Ascending aorta (tissue), 2 donors: ENCODE measurements at places on chromosomes 12 and 14. TPM values are rescaled to one million over a fixed set of nuclear protein-coding genes. Genes with fewer than 3 reads are reported as not detected.

DNA sequence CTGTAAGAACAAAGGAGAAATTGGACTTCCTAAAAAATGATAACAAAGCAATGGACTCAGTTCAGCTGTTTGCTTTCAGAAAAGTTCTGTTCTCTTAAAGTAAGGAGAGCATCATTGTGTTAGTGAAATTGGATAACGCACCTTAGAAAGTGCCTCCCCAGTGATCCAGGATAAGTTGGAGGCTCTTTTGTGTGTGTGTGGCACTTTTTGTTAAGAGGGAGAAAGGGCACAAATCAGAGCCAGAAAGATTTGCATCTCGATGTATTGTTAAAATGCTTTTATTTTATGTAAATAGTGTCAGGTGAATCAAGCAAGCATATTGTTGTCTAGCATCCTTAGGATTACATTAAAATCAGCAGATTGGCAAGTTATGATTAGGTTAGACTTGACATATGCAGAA is 2.1 kb downstream of the STK38L start:
- no peak for DNase-seq

GRCh38 chr12:65952737-65953209 is 128.5 kb downstream of the HMGA2 start:
- no peak for DNase-seq

Gene GLT8D2
- 72.3 TPM for total RNA-seq

DNA sequence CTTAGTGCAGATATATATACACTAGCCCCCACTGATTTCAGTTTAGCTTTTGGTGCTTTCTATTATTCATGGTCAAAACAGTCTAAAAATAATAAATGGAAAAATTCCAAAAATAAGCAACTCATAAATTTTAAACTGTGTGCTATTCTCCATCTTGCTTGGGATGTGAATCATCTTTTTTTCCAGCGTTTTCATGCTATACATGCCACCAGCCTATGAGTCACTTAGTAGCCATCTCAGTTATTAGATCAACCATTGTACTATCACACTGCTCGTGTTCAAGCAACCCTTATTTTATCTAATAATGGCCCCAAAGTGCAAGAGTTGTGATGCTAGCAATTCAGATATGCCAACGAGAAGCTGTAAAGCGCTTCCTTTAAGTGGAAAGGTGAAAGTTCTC is 73.9 kb upstream of the KRR1 start:
- DNase-seq = no peak

- no peak for DNase-seq
Measured at GRCh38 chr14:64394423-64394822, 6.3 kb downstream of the MTHFD1 start.

- DNase-seq = no peak
Measured at GRCh38 chr12:95836630-95837239, 22.0 kb upstream of the SNRPF start.

- DNase-seq = no peak
Measured at GRCh38 chr14:74583689-74584434, 28.2 kb downstream of the LTBP2 start.

DNA sequence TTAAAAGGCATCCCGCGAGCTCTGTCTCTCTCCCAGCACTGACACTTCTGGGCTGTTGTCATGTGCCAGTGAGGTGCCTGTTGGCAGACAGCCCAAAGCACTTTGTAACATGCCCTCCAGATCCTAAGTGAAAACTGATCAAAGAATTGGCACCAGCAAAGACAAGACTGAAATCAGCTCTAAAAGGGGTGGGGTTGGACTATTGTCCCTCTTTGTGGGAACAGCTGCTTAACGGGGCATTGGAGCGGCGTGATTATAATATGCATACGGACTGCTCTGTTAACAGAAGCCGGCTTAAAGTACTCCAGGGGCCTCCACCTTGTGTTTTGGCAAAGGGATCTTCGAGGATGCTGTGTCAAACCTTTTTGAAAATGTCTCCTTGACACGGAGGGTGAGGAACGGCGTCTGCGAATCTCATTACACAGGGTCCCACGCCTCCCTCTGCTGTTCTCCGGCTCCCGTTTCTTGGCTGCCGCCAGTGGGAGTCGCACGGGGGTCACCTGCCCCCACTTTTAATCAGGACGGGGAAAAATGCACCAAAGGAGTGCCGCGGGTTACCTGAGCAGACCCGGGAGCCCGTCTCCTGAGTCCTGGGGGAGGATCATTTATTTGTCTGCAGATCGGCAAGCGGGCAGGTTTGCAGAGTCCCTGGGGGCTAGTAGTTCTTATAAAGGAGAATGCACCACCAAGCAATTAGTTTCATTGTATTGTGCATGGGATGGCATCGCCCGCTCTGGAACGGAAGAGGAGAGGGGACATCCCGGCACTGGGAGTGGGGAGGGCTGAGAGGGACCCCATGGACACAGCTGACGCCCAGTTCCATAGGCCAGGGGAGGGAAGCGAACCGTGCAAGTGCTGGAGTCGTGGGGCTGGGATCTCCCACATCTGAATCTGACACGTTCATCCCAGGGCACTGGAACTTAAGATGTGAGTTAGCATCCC is 44.3 kb downstream of the SPRING1 start:
- no peak for DNase-seq

Gene ADCY6
- 65.0 TPM for total RNA-seq

GRCh38 chr12:76316468-76316867 is 31.7 kb downstream of the BBS10 start:
- DNase-seq = no peak

Gene ZDHHC22
- not detected for total RNA-seq

Gene PLEKHG7
- not detected for total RNA-seq

DNA sequence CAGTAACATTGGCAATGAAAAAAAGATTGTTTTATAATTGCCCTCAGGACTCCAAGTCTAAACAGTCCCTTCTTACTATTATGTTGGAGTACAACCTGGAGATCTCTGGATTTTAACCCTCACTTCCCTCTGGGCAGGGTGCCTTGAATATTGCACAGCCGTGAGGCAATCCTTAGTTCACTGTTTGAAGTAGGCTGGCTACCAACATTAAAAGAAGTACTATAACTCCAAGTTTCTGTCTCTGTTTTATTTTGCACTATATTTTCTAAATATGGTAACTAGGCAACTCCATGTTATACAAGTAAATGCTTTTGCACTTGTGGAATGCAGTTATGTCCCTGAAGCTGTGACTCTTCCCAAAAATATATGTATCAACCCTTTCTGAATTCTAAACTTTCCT is 490.7 kb downstream of the EGLN3 start:
- DNase-seq = no peak

Gene GAS2L3
- not detected for total RNA-seq

DNA sequence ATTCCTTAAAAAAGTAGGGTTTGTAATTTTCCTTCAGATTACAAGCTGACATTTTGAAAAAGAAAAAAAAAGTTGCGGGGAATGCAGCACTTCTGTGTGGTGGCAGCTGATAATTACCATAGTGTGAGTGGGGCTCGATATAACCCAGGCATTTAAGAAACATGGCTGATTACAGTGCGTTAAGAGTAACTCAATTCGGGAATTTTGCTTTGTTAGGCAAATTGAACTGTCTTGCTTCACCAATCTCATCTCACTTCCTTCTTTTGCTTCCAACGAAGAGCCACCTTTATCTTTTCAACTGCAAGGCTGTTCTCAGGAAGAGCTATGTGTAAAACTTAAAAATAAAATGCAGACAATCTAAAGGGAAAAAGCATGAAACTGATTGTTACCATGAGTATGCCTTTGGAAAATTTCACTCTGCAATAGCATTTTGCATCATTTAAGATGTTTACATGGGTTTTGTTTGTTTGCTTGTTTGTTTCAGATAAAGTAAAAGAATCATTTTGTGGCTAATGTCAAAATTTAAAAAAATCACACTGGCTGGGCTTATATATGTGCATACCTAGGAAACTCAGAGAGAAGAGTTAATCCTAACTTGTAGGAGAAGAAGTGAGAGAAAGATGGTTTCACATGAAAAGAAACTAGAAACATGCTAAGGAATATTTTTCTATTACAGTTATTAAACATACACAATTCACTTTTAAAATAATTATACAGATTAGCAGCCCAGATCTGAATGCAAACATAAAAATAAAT is 295.9 kb upstream of the ATP2B1 start:
- DNase-seq = no peak

DNA sequence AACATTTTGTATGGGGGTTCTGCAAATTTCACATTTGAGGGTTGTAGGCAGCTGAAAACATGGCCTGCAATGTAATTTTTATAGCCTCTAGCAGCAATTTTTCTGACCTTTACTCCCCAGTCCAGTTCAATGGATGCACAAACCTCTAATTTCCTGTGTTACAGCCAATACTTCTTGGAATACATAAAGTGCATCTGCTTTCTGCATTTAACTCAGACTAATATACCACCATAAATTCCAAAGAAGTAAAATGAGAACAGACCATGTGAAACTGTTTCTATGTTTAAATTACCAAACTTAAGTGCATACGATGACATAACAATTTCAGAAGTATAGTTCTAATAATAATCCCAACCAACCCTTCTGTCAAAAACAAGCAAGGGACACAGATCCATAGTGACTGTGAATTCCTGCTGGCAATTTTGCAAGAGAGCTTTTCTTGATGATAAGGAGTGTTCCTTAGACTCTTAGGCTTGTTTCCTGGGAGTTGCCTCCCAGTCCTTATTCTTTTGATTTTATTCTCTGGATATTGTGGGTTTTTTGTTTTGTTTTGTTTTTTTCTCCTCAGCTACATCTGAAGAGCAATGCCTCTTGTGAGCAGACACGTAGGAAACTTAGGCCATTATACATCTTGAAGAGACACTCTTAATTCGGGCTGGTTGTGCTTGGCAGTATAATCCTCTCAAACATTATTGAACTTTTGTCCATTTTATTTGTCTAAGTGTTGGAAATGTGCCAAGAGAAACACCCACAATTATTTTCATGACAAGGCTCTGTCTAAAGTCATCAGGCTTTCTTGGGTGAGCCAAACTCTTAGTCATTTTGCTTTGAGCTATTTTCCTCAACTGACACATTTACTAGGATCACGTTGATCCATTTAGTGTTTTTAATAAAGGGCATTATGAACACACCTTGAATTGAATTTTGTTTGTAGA is 51.3 kb upstream of the RERGL start:
- no peak for DNase-seq

DNA sequence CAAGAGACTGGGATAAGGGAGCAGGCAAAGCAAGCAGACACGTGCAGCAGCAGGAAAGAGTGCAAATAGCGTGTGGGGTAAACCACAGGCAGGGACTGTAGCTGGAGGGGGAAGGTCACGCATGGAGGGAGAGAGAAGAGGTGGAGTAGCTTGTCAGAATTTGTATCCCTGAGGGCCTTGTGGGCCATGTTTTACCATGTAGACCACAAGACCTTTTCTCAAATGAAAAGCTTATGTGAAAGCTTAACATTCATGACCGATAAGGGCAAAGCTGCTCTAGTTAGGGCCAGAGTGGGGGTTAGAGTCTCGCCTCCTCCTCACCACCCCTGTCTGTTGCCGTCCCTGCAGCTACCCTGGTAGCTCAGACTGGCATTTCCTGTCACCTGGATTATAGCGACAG is 152.9 kb upstream of the E2F7 start:
- no peak for DNase-seq

DNA sequence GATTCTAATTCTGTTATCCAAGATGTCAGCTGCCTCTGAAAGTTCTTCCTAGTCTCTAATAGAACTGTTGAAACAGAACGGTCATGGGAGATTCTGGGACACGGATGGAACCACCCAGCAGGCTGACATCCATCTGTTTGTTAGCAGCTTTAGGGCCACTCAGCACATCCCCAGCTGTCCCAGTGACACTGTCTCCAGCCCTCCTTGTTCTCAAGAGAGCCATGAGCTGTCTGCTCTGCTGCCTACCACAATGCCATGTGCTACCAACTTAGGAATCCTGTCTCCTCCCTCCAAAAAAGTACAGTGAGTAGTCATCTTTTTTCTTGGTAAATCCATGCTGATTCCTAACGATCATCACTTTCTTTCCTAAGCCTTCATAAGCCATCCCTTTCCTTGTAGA is 130.5 kb downstream of the ZFP36L1 start:
- no peak for DNase-seq

Gene CTSG
- not detected for total RNA-seq

DNA sequence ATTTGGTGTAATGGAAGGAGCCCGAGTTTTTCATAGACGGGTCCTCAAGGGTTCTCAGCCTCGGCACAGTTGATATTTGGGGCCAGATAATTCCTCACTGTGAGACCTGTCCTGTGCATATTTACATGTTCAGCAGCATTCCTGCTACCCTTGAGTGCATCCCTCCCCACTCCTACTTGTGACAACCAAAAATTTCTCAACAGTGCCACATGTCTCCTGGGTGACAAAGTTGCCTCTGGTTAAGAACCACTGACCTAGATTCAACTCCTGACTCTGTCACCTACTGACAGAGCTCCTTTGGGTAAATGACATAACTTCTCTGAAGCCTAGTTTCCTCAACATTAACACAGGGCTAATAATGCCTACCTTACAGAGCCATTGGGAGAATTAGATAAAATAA is 60.4 kb downstream of the TTC9 start:
- no peak for DNase-seq

GRCh38 chr12:70828351-70828750 is 92.2 kb downstream of the PTPRR start:
- DNase-seq = no peak

- no peak for DNase-seq
Measured at GRCh38 chr14:100422556-100423316, 99.6 kb downstream of the SLC25A47 start.

DNA sequence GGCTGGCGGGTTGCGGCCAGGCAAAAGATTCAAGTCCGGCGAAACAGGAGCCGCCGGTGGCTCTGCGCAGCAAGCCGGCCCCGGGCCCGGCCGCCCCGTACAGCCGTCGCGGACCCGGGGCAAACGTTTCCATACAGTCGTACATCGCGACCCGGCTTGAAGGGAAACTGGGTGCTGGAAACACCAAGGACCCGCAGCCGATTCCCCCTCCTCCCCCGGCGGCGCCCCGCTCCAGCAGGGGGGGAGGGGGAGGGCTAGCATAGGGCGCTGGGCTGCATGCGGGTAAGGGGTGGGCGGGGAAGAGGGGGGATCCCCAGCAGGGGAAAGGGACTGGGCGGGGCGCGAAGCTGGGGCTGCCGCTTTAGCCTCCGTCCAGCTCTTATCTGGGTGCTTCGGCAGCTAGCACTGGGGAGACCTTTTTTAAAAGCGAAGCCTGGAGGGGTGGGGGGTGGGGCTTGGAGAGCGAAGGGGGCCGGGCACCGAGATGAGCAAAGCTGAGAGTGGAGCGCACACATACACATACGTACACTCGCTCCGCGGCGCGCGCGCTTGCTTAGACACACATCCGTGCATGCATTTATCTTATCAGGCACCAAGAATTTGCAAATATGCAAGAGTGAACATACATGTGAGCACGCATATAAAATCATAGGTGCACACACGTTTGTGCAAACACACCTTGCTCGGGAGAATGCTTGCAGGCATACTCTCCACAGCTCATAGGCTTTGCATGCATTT is 11.9 kb downstream of the RARG start:
- no peak for DNase-seq

Gene SLC6A15
- not detected for total RNA-seq

GRCh38 chr12:123762715-123763052 is 583 bp downstream of the DNAH10 start:
- no peak for DNase-seq

DNA sequence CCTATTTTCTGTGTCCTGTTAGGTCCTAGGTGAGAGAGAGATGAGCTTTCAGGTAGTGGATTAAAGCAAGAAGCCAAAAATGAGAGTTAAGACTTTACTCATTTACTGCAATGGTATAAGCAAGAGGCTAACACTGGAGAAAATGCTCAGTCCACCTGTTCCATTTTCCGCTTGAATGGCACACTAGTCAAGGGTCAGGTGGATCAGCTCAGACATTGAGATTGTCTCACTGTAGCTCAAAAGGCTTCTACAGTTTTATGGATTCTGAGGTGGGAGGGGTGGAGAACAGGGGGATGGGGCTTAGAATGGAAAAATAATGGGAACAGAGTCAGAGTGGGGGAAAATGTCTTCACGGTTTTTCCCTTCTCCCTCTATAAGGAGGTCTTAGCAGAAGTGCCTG is 57.3 kb upstream of the MUCL1 start:
- DNase-seq = no peak

Gene SLC16A7
- total RNA-seq = 12.6 TPM
